ENCODE measurements at places on chromosomes 2 and 18.

DNA sequence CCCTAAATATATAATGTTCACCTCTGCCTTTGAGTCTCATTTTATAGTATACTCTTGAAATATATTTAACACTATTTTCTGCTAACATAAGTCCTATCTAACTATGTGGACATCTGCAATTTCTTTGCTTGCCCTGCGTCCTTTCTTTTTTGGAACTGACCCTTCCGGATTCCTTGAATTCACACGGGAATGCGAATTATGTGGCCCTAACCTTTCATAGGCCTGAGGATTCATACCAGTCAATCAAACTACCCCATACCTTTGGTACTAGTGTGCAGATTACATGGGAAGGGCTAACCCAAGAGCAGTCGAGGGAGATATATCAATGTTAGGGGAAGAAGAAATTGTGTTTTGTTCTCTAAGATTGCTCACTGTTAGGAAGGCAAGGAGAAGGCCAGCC is 56.4 kb downstream of the NRXN1 start:
- no peak for DNase-seq

DNA sequence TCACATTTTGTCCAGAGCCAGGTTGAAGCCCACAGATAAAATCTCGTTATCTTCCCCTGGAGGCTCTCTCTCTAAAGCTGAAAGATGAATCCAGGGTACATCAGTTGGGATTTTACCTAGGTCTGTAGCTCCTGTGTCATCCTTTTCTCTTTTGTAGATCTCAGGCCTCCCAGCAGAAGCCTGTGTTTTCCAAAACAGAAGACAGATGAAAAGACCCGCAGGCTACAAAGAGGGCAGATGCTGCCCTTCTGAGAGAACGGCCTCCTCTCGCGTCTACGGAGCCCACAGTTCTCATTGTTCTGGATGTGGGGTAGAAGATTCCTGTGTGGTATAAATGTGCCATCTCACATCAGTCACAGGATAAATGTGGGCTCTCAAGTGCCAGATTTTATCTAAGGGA is 139.5 kb downstream of the SUCLG1 start:
- no peak for DNase-seq

GRCh38 chr2:145284551-145284950 is 764.6 kb upstream of the ZEB2 start:
- no peak for DNase-seq

DNA sequence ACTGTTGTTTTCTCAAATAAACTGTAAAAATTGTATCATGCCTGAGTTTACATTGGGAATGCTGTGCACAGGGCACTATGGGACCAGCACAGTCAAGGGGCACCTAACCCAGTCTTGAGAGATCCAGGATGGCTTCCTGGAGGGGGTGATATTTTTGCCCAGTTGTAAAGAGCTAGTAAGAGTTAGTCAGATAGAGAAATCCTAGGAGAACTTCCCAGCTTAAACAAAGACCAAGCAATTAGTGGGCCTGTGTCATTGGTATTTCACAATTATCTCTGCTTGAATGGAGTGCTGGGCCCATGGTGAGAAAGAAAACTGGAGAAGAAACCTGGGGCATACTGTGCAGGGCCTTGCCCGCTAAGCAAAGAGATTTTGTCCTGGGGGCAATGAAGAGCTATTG is 12.2 kb downstream of the XDH start:
- no peak for DNase-seq

DNA sequence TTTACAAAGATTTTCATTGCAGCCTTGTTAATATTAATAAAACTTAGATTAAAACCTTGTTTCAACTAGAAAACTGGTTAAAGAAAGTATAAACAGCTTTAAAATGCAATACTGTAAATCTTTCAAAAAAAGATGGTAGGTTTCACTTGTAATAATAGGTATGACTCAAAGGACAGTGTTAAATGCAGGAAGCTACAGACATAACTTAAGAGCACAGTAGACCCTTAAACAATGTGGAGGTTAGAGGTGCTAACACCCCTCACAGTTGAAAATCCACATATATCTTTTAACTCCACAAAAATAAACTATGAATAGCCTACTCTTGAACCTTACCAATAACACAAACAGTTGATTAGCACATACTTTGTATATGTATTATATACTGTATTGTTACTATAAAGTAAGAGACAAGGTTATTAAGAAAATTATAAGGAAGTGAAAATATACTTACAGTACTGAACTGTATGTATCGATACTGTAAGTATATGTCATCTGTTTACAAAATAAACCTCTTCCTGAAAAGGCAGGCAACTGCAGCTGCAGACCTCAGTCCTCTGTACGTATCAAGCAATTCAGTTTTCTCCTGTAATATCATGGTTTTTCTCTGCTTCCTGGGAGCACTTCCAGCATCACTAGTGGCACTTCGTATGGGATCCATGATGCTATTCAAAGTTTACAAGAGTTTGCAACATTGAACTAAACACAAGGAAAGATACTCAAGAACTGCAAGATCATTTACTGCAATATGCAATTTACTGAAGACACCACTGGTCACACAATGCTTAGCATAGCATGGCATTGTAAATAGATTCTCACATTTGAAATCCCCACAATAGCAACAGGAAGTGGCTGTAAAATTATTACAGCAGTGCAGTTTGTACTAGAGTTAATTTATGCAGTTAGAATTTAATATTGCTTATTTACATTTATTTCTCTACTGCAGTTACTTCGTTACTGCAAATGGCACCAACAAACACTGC is 610.5 kb upstream of the LRRTM4 start:
- peak; percentile 27 for DNase-seq

GRCh38 chr2:219460424-219460926 is 25.8 kb downstream of the SPEG start:
- DNase-seq, result no peak

DNA sequence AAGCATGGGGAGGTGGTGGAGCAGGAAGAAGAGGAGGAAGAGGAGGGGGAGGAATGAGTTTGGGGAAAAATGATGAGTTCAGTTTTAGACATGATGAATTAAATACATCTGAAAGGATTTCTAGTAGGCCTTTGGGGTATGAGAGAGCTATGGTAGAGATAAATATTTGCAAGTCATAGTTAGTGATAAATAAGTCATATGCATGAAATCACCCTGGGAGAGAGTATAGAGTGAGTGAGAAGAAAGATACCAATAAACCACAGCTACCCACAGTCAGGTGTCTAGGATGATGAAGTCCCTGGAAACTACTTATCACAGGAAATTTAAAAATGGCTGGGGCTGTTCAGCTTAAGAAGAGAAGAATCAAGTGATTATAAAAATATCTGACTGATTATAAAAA is 240.5 kb downstream of the RDH14 start:
- DNase-seq, result no peak

- no peak for DNase-seq
Observed at GRCh38 chr2:219223831-219224610, 5.3 kb upstream of the ABCB6 start.

DNA sequence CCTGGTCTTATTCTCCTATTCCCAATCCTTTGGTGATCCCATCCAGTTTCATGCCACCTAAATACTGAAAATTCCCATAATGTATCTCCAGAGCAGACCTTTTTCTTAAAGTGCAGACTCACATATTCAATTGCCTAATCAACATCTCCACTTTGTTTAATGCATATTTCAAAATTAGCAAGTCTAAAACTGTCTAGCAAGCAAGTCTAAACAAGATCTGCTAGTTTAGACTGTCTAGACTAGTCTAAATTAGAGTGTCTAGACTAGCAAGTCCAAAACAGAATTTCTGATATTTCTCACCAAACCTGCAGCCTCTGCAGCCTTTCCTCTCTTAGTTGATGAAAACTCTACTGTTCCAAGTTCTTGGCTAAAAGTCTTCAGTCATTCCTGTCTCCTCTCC is 44.6 kb downstream of the THUMPD2 start:
- DNase-seq, result no peak

DNA sequence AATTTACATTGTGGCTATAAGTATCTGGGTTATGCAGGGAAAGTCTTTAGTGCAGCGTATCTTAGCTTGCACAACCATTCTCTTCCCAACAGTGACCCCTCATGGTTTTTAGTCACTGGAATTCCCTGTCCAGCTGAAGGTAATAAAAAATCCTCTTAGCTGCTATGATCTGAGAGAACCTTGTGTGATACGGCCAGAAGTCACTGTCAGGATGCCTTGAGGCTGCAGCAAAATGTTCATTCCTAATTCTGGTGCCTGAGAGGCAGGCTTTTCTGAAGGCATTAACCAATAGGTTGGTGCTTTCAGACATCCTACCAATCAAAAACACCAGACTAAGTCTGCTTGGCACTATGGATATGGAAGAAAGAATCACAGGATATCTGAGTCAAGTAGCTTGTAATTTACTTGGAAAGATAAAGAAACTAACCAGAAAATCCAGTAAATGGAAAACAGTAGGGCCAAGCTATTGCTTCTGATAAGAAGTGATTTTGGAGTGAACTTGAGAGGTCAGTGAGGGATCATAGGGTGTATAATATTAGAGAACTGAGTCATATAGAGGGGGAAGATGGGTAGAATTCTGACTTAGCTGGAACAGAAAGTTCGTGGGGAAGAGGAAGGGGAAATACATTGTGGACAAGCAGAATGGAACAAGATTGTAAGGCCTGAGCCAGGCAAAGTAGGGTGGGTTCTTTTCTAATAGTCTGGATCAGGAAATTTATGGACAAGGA is 89.0 kb upstream of the SLC14A2 start:
- DNase-seq, result peak; percentile 3

DNA sequence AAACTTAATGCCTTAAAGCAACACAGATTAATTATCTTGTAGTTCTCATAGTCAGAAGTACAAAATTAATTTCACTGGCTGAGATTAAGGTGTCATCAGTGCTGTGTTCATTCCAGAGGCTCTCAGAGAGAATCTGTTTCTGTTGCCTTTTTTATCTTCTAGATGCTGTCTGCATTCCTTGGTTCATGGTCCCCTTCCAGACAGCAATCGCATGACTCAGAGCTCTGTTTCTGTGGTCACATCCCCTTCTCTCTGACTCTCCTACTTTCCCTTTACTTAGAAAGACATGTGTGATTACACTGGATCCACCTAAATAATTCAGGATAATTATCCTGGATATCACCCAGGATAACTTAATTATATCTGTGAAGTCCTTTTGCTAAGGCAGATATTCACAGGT is 148.6 kb downstream of the MAIP1 start:
- no peak for DNase-seq

GRCh38 chr2:12501469-12502158 is 215.1 kb upstream of the TRIB2 start:
- no peak for DNase-seq

- DNase-seq, result no peak
Observed at GRCh38 chr2:62704654-62705006, 883 bp upstream of the EHBP1 start.

GRCh38 chr18:456361-457139 is 44.0 kb downstream of the COLEC12 start:
- no peak for DNase-seq

DNA sequence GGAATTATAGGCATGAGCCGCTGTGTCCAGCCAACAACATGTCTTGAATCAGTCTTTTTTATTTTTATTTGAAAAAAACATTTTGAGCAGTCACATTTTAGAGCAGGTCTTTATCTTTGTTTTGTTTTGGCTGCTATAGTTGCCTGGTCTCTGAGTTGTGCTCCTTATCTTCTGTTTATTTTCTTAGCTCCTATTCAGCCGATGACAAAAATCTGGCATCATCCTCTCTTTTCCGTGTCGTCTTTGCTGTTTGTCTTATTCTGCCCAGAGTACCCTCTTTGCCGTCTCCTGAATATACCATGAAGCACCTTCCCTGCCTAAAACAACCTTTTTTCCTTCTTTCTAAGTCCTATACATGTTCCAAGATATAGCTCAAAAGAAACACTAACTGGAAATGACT is 201.1 kb downstream of the THSD7B start:
- no peak for DNase-seq

GRCh38 chr2:233798335-233799086 is 20.4 kb downstream of the MROH2A start:
- no peak for DNase-seq

- DNase-seq, result no peak
Observed at GRCh38 chr2:46547223-46548102, 68.1 kb downstream of the TMEM247 start.

- no peak for DNase-seq
Observed at GRCh38 chr2:105919826-105920225, 175.1 kb downstream of the NCK2 start.

- peak; percentile 43 for DNase-seq
Observed at GRCh38 chr2:157777427-157777826, 98.7 kb downstream of the ACVR1 start.

DNA sequence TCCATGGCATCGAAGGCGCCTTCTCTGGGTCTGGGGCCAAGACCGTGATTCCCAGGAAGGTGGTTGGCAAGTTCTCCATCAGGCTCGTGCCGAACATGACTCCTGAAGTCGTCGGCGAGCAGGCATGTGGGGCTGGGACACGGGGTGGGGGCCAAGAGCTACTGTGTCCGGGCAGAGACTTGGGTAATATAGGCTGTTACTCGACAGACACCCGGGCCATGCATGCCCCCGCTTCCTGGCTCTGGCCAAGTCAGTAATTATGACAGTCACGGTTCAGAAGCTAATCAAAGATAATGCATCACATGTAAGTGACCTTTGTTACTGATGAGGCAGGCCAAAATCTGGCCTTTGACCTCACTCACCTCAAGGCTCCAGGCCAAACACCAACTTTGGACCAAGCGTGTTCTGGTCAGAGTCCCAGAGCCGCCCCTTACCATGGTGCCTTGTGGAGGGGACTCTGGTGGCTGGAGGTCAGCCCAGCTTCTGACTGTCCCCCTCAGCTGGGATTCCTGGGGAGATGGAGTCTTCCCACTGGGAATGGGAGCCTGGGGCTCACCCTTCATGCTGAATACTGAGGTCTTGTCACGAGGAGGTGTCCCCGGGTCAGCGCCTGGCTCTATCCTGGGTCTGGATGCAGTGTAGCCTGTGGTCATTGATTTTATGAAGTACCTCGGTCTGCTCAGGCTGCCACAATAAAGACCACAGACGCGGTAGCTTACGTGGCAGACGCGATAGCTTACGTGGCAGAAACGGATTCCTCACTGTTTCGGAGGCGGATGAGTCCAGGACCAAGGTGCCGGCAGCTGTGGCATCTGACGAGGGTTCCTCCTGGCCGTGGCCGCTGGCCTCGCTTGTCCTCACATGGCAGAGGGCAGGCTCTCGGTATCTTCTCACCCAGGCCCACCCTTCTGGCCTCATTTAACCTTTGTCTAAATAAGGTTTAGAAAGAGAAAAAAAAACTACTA is 17.7 kb upstream of the CNDP1 start:
- no peak for DNase-seq

- DNase-seq, result no peak
Observed at GRCh38 chr2:76447294-76447693, 736.6 kb upstream of the GCFC2 start.

- DNase-seq, result no peak
Observed at GRCh38 chr2:17517481-17518211, 594 bp downstream of the RAD51AP2 start.

DNA sequence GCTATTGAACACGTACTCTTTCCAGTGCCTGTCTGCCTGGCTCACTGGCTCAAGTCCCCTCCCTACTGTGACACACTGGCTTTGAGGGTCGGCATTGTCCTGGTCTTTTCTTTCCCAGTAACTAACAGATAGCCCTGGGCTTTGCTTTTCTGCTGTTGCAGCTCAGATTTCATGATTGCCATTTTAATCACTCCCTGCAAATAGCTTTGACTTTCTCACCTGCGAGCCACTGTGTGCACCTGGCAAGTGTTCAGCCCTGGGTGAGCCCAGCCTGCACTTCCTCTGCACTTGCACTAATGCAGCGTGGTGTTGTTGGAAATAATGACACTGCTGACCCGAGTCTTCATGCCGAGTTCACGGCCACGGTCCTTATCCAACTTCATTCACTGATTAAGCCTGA is 52.9 kb downstream of the DCDC2C start:
- peak; percentile 91 for DNase-seq

- no peak for DNase-seq
Observed at GRCh38 chr2:152236191-152236925, 60.8 kb upstream of the STAM2 start.

- no peak for DNase-seq
Observed at GRCh38 chr2:151688719-151689118, 45.6 kb downstream of the NEB start.
